Natural killer cell (primary cell): ENCODE measurements at places on chromosomes 5 and 9. TPM values are rescaled to one million over a fixed set of nuclear protein-coding genes. Genes with fewer than 3 reads are reported as not detected.

DNA sequence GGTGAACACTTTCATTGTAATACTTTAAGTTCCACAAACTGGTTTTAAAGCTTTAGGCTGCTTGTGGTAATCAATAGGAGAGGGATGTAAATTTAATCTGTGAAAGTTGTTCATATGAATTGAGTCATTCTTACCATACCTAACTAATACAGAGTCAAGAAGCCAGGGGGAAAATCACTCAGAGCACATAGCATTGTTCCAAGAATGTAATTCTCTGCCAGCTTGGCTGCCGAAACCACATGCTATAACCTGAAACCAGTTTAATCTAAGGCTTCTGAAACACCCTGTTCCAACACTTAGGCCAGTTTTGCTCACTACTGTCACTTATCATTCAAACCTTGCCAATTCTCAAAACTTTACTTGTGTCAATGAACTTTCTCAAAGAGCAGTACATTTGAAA, 528.8 kb upstream of the GRAMD2B start:
- no peaks in the 10 kb centered on the region for H3K27me3 ChIP-seq
- H3K4me1 ChIP-seq: no peaks in the 10 kb centered on the region
- H3K27ac ChIP-seq: no peak overlapping the region
- no peak overlapping the region for H3K4me3 ChIP-seq
- no peak for DNase-seq

DNA sequence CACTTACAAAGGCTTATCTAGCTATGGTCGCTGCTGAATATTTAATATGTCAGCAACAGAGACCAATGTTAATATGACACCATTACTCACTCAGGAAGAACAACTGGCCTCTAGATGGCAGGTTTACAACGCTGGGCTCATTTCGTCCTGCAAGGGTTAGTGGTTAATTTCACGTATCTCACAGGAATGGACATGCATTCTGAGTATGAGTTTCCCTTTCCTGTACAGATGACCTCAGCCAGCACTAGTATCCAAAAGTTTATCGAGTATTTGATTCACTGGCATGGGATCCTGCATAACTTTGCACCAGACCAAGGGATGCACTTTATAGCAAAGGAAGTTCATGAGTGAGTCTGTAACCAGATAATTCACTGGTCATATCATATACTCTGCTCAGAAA, 8.7 kb upstream of the TRPC7 start:
- no peak overlapping the region for H3K4me3 ChIP-seq
- no peak overlapping the region for H3K27ac ChIP-seq
- no peak for DNase-seq
- no peaks in the 10 kb centered on the region for H3K27me3 ChIP-seq
- H3K4me1 ChIP-seq: no peaks in the 10 kb centered on the region

- no peaks in the 10 kb centered on the region for H3K36me3 ChIP-seq
- no peaks in the 10 kb centered on the region for H3K27me3 ChIP-seq
- H3K4me1 ChIP-seq: no peaks in the 10 kb centered on the region
- H3K4me3 ChIP-seq: no peak overlapping the region
- DNase-seq: no peak
Observed at GRCh38 chr5:169404223-169404622, 103.3 kb upstream of the SLIT3 start.

GPR151 gene
- not detected for total RNA-seq

RASEF gene
- total RNA-seq: not detected
